ENCODE measurements at places on chromosomes 6 and 20.

- DNase-seq: no peak
Observed at GRCh38 chr6:48429021-48429420, 318.0 kb upstream of the PTCHD4 start.

DNA sequence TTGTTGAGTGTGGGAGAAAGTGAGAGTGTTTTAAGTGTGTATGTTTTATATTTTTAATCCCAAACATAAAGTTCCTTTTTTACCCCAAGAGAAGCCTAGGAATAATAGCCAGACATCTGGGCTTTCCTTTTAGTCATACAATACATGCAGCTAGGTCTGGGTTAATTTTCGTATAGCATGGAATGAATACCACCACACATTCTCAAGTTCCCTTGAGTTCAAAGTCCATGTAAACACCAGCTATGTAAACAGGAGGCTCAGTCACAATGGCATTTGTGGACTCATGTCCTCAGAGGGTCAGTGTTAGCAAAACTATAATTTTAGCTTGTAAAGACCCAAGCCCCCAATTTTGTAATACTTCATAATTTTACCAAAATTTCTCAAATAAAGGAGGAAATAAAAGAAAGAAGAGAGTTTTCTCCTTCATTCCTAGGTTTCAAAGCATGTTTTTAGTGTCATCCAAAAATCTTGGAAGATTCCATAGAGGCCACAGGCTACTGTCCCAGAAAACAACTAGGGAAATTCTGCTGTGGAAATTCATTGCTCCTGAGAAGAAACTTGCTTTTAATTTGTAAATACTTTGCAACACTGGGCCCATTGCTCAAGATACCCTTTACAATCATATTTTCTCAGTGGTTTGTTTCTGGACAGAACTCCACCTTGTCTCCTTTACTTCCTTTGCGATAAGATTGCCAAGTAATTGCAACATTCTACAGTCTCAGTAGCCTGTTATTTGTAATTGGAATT is 671.2 kb downstream of the COL12A1 start:
- DNase-seq: no peak

DNA sequence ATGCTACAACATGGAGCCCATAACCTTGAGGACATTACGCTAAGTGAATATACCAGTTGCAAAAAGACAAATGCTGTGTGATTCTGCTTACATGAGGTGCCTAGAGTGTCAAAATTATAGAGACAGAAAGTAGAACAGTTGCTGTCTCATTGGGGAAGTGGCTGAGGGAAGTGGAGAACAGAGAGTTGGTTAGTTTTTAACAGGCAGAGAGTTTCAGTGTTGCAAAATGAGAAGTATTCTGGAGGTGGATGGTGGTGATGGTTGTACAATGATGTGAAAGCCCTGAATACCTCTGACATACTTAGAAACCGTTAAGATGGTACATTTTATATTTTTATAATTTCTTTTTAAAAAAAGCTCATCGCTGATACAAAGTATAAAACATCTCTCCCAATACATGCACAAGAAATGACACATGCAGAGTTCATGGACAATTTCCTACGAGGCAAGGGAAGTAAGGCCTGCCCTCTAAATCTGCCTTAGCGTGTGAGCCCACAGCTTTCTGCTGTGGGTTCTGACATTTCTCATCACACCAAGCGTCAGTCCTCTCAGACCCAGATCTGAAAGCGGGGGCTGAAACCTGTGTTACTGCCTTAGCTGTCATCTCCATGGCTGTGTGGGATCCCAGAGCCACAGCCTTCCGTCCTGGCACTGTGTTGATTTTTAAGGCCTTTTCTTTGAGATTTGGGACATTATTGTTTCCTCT is 126.0 kb downstream of the RNASET2 start:
- no peak for DNase-seq

GRCh38 chr20:55103188-55103587 is 627.8 kb downstream of the DOK5 start:
- no peak for DNase-seq

DNA sequence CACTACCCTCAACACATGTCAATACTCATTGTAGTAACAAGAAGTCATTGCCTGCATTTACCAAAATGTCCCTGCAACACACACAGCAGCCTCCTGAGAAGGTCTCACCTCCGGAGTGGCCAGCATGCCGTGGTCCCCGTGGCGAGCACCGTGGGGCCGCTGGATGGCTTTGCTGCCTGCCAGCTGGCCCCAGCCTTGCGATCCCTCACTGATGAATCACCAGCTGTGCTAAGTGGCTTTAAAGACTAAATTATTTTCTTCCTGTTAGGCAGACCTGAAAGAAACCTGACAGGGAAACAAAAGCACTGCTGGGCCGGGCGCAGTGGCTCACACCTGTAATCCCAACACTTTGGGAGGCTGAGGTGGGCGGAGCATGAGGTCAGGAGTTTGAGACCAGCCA is 306.7 kb downstream of the CDH4 start:
- DNase-seq: no peak

- no peak for DNase-seq
Observed at GRCh38 chr6:57822896-57823358, 505.5 kb downstream of the PRIM2 start.

- DNase-seq: no peak
Observed at GRCh38 chr20:59443550-59443949, 143.1 kb downstream of the EDN3 start.

- peak; percentile 9 for DNase-seq
Observed at GRCh38 chr6:166712286-166713228, 85.5 kb upstream of the RPS6KA2 start.

- no peak for DNase-seq
Observed at GRCh38 chr20:37946946-37947345, 44.0 kb downstream of the VSTM2L start.

DNA sequence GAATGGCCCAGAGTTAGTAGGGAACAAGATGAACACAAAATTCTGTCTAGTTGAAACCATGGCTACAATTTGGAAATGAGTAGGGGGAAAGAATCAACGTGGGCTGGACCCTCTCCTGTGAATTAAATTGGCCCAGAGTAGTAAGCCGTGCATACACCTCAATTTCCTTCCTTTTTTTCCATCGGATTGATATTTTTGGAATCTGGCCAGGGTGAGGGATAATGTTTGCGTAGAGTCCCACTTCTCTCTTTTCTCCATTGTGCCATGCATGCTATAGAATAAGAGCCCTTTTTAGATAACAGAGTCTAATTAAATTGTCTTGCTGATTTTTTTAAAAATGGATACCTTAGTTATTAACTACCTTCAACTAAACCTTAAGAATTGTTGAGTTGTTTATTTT is 35.2 kb downstream of the XRN2 start:
- no peak for DNase-seq

- DNase-seq: no peak
Observed at GRCh38 chr6:100382031-100382430, 82.7 kb downstream of the SIM1 start.

GRCh38 chr20:24762371-24762770 is 186.7 kb upstream of the CST7 start:
- DNase-seq: no peak

- no peak for DNase-seq
Observed at GRCh38 chr6:52510213-52510562, 66.7 kb downstream of the TRAM2 start.

DNA sequence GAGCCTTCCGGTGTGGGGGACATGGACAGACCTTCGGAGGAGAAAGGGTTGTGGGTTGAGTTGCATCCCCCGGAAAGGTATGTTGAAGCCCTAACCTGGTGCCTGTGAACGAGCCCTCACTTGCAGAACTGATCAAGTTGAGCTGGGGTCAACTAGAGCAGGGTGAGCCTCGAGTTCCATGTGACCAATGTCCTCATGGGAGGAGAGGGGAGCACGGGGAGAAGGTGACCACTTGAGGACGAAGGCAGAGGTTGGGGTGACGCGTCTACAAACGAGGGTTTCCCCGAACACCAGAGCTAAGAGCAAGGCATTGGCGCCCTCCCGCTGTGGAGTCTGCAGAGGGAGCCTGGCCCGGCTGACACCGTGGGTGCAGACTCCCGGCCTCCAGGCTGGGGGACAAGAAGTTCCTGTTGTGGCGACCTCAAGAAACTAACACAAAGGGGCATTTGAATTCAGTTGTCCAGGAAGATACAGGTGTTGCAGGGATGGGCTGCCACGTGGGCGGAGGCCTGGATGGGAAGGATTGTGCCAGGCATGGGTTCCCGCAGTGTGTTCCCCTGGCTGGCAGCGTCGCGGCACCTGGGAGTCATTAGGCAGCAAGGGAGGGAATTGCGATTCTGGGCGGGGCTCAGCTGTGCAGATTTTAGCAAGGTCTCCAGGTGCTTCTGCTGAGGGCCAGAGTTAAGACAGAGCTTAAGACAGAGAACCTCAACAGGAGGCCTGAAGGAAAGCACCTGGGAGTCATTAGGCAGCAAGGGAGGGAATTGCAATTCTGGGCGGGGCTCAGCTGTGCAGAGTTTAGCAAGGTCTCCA is 20.4 kb upstream of the UNC93A start:
- no peak for DNase-seq

DNA sequence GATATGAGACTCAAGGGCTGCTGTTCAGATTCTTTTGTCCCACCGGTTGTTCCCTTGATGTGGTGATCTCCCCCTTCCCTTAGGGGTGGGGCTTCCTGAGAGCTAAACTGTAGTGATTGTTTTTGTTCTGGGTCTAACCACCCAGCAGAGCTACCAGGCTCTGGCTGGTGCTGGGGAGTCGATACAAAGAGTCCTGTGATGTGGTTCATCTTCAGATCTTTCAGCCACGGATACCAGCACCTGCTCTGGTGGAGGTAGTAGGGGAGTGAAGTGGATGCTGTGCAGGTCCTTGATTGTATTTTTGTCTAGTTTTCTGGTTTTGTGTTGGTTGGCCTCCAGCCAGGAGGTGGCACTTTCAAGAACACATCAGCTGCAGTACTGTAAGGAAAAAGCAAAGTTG is 801.6 kb downstream of the EPHA7 start:
- DNase-seq: no peak

DNA sequence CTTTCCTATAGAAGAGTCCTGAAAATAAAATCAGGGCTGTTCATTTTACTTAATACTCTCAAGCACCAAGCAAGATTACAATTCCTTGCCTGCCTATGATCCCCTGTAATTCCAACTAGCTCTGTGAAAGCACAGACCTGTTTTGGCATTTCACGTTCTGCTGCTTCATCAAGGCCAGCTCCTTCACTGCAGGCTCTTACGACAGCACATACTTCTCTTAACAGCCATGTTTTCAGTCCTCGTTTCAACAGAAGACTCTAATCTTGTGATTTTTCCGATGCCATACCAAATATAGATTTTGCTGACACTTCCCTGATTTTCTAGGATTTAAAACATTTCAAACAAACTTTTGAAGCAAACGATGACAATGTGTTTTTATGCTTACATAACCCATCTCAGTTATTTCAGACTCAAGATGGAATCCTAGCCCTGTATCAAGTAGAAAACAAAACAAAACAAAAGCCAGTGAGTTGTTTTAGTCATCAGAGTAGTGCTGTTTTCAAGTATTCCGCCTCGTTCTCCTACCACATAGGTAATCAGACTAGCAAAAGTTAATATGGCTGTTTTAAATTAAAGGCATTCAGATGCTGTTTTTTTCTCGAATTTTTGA is 616.5 kb upstream of the CITED2 start:
- DNase-seq: no peak

GRCh38 chr20:62825986-62826645 is 9.3 kb downstream of the COL9A3 start:
- DNase-seq: no peak

- DNase-seq: no peak
Observed at GRCh38 chr6:125809570-125810170, 18.9 kb downstream of the NCOA7 start.

DNA sequence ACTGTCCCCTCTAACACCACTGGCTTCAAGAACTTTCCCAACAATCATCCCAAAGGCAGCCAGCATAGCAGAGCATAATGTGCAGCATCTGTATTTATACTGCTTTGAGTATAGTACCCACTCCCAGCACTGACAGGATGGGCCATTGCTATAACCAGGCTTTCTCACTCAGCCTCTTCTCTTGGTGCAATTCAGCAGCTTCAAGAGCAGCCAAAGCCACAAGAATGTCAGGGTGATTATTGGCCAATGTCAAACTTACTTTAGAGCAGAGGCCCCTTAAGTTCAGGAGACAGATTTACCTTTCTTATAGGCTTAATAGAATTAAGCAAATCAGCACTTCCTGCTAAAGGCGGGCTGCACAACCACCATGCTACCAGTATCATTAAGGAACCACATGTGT is 232.4 kb upstream of the RSPO3 start:
- no peak for DNase-seq

DNA sequence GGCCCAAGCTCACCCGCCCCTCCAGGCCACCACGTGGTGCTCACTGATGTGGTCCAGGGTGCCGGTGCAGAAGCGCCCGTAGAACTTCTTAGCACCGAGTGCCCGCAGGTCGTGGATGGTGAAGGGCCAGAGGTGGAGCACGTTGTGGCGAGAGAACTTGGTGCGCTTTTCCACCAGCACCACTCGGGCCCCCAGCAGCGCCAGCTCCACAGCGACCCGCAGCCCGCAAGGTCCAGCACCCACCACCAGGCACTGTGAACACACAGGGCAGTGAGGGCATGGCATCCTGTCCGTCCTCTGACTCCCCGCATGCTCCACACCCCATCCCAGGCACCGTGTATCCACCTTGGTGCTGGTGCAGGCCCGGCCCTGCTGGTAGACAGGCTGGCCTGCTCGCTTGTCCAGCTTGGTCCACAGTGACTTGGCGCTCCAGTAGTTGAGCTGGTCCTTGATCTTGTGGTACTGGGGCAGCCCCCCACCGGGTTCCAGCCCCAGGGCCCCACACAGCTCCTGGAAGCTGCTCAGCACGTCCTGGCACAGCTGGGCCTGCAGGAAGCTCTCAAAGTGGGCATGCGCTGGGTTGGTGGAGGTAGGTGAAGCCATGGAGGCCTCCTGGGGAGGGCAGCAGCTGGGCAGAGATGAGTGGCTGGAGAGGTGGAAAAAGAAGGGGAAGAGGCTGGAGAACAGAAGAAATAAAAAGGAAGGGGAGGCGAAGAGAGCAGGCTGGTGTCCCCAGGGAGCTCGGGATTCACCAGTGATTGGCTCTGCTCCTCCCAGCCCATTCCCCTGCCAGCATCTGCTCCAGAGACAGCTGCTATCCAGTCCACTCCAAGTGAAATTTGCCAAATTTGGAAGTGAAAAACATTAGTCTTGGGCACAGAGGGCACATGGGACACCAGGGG is 1.7 kb downstream of the MICAL1 start:
- no peak for DNase-seq

DNA sequence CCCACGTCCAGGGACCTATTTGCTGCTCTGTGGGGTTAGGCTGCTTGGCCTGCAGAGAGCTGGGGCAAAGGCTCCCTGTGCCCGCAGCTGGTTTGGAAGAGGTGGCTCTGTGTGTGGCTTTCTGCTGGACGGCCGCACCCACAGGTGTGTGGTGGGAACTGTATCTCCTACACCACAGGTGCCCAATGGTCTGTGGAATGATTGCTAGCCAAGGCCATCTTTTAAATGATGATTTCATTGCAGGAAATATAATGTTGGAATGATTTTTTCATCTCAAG is 178.4 kb downstream of the DLL1 start:
- no peak for DNase-seq

Data from activated CD4-positive, alpha-beta memory T cell treated with anti-CD3 and anti-CD28 coated beads, Interleukin-2, amount 10 ng/mL, durations not matched to agents 7 days and 5 days (primary cell).